Activated CD8-positive, alpha-beta T cell treated with anti-CD3 and anti-CD28 coated beads for 36 hours (primary cell): ENCODE measurements at places on chromosomes 16 and 17. TPM values are rescaled to one million over a fixed set of nuclear protein-coding genes. Genes with fewer than 3 reads are reported as not detected.

DNA sequence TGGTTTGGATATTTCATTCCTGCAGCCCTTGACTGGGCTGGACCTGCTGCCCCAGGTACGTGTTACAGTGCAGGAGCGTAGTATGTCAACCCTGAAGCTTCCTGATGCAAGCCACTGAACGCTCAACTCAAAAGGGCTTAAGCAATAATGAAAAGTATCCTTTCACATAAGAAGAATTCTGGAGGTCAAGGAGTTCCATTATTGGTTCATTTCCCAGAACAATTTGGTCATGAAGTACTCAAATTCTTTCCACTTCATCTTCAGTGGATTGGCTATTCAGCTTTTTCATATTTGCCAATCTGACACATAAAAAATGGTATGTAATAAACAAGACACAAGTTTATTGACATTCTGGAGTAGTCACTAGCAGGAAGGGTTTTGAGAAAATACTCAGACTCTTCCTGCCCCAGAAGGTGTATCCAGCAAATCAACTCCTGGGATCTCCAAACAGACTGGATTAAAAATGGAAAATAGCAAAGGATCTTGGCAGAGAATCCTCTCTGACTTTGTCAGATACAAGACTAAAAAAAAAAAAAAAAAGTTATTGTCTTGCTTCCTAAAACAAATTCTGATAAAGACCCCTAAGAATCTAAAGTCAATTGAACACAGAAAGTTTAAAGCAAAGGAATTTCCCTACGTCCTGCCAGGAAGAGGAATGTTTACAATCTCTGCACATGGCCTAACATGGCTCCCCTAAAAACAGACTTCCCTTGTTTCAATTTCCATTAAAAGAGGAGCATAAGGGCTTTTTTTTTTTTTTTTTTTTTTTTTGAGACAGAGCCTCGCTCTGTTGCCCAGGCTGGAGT, 37.5 kb upstream of the WSB1 start:
- no peak overlapping the region for H3K27ac ChIP-seq
- DNase-seq, result no peak
- H3K27me3 ChIP-seq, result no peaks in the 10 kb centered on the region

DNA sequence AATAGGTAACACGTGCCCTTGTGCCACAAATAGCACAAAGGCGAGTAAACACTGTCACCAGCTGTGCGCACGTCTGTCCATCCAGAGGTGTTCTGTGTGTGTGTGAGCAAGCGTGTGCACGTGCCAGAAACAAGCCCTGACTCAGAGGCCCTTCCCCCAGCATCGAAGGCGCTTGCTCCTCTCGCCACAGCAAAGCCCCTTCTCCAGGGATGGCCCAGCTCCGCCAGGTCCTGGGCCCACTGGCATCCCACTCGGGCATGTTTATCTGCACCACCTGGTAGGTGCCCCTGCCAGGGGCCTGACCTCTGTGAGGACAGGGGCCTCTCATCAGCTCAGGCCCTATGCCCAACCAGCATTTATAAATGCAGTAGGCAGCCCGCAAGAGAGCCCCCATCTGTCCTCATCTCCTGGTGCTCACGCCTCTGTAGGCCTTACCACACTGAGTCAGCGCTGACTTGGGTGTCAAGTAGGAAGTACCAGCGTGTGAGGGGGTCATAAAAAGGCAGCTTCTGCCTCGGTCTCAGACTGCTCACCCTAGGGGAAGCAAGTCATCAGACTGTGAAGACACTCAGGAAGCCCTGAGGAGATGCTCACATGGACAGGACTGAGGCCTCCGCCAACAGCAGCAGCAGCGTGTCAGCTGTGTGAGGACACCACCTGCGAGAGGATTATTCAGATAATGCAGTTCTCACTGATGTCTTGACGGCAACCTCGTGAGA, 10.8 kb downstream of the TMEM235 start:
- peak; percentile 66 for DNase-seq
- no peaks in the 10 kb centered on the region for H3K27me3 ChIP-seq
- no peaks in the 10 kb centered on the region for H3K36me3 ChIP-seq

- peak overlapping the region; percentile 78 for H3K27ac ChIP-seq
- H3K4me3 ChIP-seq, result no peak overlapping the region
- peak; percentile 51 for DNase-seq
- H3K4me1 ChIP-seq, result peaks cover 21% of the 10 kb centered on the region
- H3K36me3 ChIP-seq, result no peaks in the 10 kb centered on the region
Observed at GRCh38 chr17:17416007-17416399, 60.8 kb upstream of the MED9 start.

DNA sequence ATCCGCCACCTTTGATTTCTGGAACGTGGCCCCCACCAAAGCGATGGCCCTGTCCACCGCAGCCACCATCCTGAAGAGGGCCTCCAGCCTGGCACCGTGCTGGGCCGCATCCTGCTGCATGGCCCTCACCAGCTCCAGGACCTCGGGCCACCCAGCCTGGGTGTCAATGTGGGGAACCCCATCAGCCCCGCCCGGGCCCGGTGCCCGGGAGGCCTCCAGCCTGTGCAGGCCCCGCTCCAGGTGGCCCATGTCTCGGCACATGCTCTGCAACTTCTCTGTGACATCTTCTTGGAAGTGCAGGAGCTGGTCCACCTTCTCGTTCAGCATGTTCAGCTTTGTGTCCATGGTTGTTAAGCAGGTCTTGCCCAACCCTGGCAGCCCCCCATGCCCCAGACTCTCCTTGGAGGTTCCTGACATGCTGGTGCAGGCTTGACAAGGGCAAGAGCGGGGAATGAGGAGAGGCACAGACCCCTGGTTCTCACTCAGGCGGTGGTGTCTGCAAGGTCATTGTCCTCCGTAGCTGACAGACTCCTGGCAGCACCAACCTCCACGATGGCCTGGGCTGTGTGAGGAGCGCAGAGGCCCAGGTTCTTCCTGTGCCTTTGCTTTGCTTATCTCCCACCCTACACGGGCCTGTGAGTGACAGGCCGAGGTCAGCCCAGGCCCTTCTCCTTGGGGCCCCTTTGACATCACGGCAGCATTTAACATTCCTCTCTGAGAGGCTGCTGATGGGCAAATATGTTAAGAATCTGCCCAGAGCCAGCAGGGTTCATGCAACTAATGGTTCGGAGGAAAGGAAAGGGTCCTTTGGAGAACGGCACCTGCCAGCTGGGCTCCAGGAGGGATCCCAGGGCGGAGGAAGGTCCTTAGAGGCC, at the start of gene MYLK3:
MYLK3 (minus strand) TSS at position 568 of the 875 bp plus-strand sequence; CDS start at position 417, 151 bp downstream.
- DNase-seq, result no peak
- H3K27ac ChIP-seq, result no peak within 1 kb of the TSS
- no peaks in the 10 kb centered on the region for H3K27me3 ChIP-seq

DNA sequence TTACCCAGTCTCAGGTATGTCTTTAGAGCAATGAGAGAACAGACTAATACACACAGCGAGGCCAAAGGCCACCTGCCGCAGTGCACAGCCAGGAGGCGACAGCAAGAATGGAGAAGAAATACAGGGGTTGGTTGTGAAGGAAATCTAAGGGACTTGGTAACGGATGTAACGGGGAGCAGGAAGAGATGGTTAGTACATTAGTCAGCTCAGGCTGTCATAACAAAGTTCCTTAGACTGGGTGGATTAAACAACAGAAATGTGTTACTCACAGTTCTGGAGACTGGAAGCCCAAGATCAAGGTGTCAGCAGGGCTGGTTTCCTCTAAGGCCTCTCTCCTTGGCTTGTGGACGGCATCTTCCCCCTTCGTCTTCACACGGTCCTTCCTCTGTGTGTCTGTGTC, 47.1 kb downstream of the TVP23C start:
- peaks cover under 1% of the 10 kb centered on the region for H3K4me1 ChIP-seq
- peaks cover 19% of the 10 kb centered on the region for H3K36me3 ChIP-seq

DNA sequence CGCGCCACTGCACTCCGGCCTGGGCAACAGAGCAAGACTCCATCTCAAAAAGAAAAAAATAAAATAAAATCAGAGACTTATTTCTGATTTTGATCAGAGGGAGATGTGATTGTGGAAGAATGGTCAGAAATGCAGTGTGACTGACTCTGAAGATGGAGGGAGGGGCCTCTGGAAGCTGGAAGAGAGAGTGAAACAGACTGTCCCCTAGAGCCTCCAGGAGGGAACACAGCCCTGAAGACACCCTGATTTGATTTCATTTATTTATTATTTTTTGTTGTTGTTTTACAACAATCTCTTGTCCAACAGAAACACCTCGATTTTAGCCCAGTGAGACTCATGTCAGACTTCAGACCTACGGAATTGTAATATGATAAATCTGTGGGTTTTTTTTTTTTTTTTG, 26.1 kb downstream of the BCL7C start:
- H3K27me3 ChIP-seq, result no peaks in the 10 kb centered on the region
- no peak for DNase-seq
- H3K4me1 ChIP-seq, result peaks cover 8% of the 10 kb centered on the region
- H3K27ac ChIP-seq, result no peak overlapping the region

GRCh38 chr16:70294385-70295025, 4.5 kb upstream of the DDX19B start:
- H3K27ac ChIP-seq, result no peak overlapping the region
- no peak overlapping the region for H3K4me3 ChIP-seq
- H3K4me1 ChIP-seq, result peaks cover 14% of the 10 kb centered on the region

DNA sequence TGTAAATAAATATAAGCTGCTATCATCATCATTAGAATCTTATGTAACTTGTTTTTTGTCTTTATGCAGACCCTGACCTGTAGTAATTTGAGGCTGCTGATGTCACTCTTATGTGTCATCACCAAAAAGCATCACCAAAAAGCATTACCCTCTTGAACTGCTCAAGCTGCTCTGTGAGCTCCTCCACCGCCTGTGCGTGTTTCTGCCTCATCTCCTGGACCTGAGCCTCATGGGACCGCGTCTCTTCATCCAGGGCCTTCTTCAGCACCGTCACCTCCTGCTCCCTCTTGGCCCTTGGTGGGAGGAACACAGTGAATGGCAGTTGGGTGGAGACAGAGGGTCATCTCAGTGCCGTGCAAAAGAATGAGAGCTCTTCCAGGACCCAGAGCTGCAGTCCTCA, 82.4 kb downstream of the NDE1 start:
- no peaks in the 10 kb centered on the region for H3K36me3 ChIP-seq
- no peaks in the 10 kb centered on the region for H3K27me3 ChIP-seq
- H3K4me3 ChIP-seq, result no peak overlapping the region
- no peak overlapping the region for H3K27ac ChIP-seq

- no peak overlapping the region for H3K4me3 ChIP-seq
- no peak overlapping the region for H3K27ac ChIP-seq
- peaks cover 3% of the 10 kb centered on the region for H3K27me3 ChIP-seq
- H3K4me1 ChIP-seq, result no peaks in the 10 kb centered on the region
- H3K36me3 ChIP-seq, result no peaks in the 10 kb centered on the region
- no peak for DNase-seq
Observed at GRCh38 chr17:16940116-16940881, 31.6 kb downstream of the TNFRSF13B start.

GRCh38 chr16:79690159-79690558, 89.6 kb upstream of the MAF start:
- H3K27me3 ChIP-seq, result peaks cover 6% of the 10 kb centered on the region
- H3K27ac ChIP-seq, result no peak overlapping the region
- H3K4me3 ChIP-seq, result no peak overlapping the region
- no peaks in the 10 kb centered on the region for H3K4me1 ChIP-seq
- H3K36me3 ChIP-seq, result no peaks in the 10 kb centered on the region

- peaks cover 13% of the 10 kb centered on the region for H3K36me3 ChIP-seq
- H3K27me3 ChIP-seq, result no peaks in the 10 kb centered on the region
- H3K4me3 ChIP-seq, result peak overlapping the region; percentile 86
- peak overlapping the region; percentile 99 for H3K27ac ChIP-seq
- H3K4me1 ChIP-seq, result peaks cover 50% of the 10 kb centered on the region
Observed at GRCh38 chr16:28495098-28495793, 803 bp downstream of the APOBR start.

DNA sequence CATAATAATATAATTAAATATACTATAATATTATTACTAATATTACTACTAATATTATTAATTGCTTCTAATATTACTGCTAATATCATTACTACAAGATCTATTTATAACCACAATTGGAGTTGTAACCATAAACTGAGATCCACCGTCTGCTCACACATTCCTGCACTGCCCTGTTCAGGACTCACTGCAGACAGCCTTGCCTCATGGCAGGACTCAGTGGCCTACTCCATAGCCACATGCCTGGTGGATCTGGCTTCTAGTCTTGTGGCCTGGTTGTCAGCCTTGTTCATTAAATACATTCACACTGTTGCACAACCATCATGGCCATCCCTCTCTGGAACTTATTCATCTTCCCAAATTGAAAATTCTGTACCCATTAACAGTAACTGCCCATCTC, 48.0 kb downstream of the SRL start:
- no peaks in the 10 kb centered on the region for H3K4me1 ChIP-seq
- no peak overlapping the region for H3K4me3 ChIP-seq
- H3K36me3 ChIP-seq, result no peaks in the 10 kb centered on the region

DNA sequence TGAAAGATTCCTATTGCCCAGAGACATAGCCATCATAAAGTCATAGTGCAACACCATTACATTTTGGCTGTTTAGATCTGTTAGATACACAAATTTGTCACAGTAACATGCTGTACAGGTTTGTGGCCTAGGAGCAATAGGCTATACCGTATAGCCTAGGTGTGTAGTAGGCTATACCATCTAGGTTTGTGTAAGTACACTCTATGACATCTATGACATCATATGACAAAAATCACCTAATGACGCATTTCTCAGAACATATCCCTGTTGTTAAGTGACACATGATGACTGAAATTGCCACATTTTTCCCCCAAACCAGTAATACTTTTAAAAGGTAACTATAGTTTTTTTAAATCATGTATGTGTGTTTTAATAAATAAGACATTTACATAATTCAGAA, 43.3 kb downstream of the NLK start:
- H3K27ac ChIP-seq, result no peak overlapping the region
- H3K4me3 ChIP-seq, result no peak overlapping the region
- peaks cover 28% of the 10 kb centered on the region for H3K4me1 ChIP-seq
- peaks cover 7% of the 10 kb centered on the region for H3K36me3 ChIP-seq

- no peaks in the 10 kb centered on the region for H3K27me3 ChIP-seq
- H3K36me3 ChIP-seq, result no peaks in the 10 kb centered on the region
- no peak overlapping the region for H3K4me3 ChIP-seq
- H3K4me1 ChIP-seq, result no peaks in the 10 kb centered on the region
- no peak for DNase-seq
- H3K27ac ChIP-seq, result no peak overlapping the region
Observed at GRCh38 chr16:67822511-67822910, 15.8 kb downstream of the TSNAXIP1 start.

GRCh38 chr17:35849469-35850348, 19.0 kb downstream of the HEATR9 start:
- peaks cover 44% of the 10 kb centered on the region for H3K36me3 ChIP-seq
- peaks cover 12% of the 10 kb centered on the region for H3K4me1 ChIP-seq
- H3K27me3 ChIP-seq, result no peaks in the 10 kb centered on the region
- H3K27ac ChIP-seq, result peak overlapping the region; percentile 40

- DNase-seq, result peak; percentile 7
- no peaks in the 10 kb centered on the region for H3K4me1 ChIP-seq
- no peaks in the 10 kb centered on the region for H3K27me3 ChIP-seq
- H3K4me3 ChIP-seq, result no peak overlapping the region
- H3K36me3 ChIP-seq, result no peaks in the 10 kb centered on the region
- no peak overlapping the region for H3K27ac ChIP-seq
Observed at GRCh38 chr16:81940781-81941560, 70.3 kb downstream of the SDR42E1 start.

- peaks cover 14% of the 10 kb centered on the region for H3K27me3 ChIP-seq
- no peak overlapping the region for H3K27ac ChIP-seq
- DNase-seq, result no peak
- H3K4me1 ChIP-seq, result no peaks in the 10 kb centered on the region
Observed at GRCh38 chr17:33267271-33267790, 25.8 kb downstream of the ASIC2 start.

Gene ABCA9
- total RNA-seq, result not detected

Gene TADA2A
- 31.5 TPM for total RNA-seq

Gene DNASE1L2
- 0.51 TPM for total RNA-seq

Gene PDILT
- total RNA-seq, result not detected

Gene ELMO3
- total RNA-seq, result 5.6 TPM

Gene SCGB1C2
- total RNA-seq, result not detected

Gene PRR14
- total RNA-seq, result 74.0 TPM
